ENCODE measurements at places on chromosomes 4 and X.

DNA sequence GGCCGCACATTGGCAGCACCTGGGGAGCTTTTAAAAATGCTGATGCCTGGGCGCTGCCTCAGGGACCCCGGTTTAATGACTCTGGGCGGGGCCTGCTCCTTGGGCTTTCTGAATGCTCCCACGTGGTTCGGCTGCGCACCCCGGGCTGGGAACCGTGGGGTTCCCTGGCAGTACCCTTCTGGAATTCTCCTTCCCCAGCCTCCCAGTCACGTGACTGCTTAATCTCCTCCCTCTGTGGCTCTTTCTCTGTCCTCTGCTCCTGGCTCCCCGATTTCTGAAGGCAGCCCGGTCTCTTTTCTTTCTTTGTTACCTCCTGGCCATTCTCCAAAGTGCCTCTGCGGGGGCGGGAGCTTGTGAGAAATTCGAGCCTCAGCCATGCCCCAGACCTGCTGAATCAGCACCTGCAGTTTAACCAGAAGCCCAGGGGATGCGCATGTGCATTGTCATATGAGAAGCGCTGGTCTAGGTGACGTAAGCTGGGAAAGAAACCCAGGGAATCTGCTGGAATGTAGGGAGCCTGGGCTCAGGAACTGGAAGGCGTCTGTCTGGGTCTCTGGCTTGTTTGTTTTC lies 16.6 kb downstream of the CLCN4 start:
- no peak for DNase-seq

DNA sequence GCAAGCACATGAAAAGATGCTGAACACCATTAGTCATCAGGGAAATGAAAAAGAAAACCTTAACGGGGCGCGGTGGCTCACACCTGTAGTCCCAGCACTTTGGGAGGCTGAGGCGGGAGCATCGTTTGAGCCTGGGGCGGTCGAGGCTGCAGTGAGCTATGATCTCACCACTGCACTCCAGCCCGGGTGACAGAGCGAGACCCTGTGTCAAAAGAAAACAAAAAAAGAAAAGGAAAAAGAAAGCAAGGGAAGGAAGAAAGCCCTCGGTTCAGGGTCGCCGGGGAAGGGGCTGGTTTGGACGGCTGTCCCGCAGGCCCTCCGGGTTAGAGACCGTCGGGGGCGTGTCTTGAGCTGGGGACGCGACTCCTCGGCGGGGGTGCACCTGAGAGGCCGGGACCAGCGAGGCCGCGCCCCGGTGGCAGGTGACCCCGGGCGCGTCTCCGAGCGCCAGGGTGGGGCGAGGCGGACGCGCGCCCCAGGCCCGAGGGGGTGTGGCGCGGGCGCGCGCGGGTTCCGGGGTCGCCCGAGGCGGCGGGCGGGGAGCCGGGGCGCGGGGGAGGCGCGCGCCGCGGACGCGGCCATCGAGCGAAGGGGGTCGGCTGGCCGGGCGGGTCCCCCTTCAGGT lies 478 bp upstream of the PLXNA3 start:
- DNase-seq = no peak

DNA sequence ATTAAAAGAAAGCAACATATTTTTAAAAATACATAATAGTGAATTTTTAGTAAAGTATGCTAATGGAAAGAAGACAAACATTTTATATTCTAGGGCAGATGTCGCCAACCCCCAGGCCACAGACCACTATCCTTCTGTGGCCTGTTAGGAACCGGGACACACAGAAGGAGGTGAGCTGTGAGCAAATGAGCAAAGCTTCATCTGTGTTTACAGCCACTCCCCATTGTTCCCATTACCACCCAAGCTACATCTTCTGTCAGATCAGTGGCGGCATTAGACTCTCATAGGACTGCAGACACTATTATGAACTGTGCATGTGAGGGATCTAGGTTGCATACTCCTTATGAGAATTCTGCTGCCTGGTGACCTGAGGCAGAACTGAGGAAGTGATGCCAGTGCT lies 37.0 kb upstream of the FAT4 start:
- DNase-seq = no peak

- DNase-seq = no peak
These were observed 12.9 kb upstream of the ADH4 start for GRCh38 chr4:99156992-99157391.

- no peak for DNase-seq
These were observed 165.1 kb upstream of the POF1B start for GRCh38 chrX:85544609-85545008.

- DNase-seq = no peak
These were observed 13.3 kb upstream of the UBA6 start for GRCh38 chr4:67714248-67714583.

DNA sequence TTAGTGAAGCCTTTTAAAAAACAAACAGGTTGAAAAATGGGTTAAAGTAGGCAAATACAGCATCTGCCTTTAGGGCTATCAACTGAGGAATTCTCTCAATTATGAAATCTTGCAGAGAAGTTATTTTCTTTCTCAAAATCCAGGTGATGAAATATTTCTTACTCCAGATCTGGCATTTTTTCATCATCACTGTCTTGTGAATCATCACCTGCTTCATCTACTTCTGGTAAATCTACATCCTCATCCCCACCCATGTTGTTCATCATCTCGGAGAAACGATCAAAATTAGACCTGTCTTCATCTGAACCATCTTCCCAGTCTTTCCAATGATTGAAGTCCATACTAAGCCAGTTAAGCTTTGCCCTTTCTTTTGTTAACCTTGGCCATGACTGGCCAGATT lies 33.3 kb upstream of the HPF1 start:
- no peak for DNase-seq

DNA sequence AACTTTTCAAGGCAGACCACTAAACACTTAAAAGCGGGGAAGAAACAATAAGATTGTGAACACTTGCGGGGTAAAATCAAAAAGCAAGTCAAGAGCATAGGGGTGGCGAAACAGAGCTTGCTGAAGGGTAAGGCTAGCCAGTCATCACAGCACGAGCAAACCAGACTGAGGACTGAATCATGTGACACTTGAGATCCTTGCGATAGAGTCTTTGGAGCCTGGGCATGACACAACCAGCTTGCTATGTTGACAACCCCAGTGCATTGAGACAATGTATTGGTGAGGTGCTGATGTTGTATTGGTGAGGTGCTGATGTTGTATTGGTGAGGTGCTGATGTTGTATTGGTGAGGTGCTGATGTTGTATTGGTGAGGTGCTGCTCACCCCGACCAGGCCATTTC lies 72.3 kb downstream of the SLIT2 start:
- no peak for DNase-seq

DNA sequence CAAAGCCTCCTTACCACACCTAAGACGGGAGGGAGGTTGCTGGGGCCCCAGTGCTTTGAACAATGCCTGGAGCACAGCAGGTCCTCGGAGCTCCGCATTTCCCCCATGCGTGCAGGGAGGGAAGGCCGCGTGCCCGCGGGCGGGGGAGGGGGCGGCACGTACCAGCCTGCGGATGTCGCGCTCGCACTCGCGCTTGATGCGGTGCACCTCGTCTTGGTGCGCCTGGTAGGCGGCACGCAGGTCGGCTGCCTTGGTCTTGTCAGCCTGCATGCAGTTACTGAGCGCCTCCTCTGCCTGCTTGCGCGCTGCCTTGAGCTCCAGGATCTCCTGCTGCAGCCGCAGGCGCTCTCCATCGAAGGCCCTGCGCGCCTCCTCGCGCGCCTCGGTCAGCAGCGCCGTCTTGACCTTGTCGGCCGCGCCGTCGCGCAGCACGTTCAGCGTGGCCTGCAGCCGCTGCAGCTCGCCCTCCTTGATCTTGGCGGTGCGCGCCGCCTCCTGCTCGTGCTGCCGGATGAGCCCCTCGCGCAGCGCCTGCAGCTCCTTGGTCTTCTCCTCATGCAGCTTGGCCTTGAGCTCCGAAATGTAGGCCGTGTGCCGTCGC lies 87.2 kb upstream of the C4orf50 start:
- no peak for DNase-seq

DNA sequence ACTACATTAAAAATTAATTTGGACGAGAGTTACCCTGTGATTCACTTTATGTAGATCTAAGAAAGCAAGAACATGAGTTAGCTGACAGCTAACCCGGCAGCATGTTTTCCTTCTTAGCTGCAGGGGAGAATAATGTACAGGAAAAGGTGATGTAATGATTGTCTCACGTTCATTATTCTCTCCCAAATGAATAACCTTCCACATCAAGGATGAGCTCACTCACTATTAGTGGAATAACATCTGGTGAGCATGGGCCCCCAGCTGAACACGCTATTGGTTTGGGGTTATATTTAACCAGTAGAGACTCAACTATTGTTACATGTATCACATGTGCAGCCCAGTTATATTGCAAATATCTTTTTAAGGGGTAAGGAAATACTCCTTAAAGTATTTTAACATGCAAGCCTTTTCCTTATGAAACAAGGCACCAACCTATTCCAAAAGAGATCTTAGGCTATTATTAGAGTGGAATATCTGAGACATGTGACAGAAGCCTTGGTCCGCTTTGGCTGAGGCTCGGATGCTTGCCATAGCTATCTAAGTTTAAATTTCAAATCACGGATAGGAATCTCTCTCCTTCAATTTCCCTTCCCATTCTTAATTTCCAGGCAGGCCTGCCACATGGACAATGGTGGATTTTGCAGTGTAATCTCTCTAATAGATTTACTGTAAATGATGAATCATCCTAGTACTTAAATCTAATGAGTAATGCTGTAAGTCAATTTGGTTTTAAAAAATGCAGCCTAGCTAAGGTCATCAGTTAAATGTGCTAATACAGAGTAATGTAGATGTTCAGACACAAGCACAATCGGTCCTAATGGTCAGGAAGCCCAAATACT lies 99.0 kb upstream of the OTUD4 start:
- DNase-seq = no peak

DNA sequence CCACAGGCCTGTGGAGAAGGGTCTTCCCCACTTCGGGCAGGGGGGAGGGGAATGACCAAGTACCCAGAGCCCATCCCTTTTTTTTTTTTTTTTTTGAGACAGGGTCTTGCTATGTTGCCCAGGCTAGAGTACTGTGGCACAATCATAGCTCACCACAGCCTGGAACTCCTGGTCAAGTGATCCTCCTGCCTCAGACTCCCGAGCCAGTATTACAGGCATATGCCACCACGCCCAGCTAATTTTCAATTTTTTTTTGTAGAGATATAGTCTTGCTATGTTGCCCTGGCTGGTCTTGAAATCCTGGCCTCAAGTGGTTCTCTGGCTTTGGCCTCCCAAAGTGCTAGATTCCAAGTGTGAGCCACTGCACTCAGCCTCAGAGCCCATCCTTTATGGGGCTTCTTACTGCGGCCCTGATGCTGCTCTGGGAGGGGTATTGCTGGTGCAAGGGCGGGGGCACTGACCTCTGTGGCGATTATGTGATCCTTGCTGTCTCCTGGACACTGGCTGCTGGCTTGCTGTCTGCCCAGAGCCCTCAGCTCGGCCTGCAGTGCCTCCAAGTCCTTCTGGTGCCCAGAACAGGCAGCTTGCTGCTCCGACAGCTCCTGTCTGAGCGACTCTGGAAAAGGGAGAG lies 32.9 kb downstream of the MED28 start:
- DNase-seq = no peak

DNA sequence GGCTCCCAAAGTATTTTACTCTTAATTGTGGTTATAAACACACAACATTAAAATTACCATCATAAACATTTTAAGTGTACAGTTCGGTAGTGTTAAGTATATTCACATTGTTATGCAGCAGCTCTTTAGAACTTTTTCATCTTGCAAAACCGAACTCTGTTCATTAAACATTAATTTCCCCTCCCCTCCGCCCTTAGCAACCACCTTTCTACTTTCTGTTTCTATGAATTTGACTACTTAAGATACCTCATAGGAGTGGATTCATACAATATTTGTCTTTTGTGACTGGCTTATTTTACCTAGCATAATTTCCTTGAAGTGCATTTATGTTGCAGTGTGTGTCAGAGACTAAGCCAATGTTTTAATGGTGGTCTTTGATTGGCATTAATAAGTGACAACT lies 32.6 kb downstream of the IL13RA1 start:
- no peak for DNase-seq

DNA sequence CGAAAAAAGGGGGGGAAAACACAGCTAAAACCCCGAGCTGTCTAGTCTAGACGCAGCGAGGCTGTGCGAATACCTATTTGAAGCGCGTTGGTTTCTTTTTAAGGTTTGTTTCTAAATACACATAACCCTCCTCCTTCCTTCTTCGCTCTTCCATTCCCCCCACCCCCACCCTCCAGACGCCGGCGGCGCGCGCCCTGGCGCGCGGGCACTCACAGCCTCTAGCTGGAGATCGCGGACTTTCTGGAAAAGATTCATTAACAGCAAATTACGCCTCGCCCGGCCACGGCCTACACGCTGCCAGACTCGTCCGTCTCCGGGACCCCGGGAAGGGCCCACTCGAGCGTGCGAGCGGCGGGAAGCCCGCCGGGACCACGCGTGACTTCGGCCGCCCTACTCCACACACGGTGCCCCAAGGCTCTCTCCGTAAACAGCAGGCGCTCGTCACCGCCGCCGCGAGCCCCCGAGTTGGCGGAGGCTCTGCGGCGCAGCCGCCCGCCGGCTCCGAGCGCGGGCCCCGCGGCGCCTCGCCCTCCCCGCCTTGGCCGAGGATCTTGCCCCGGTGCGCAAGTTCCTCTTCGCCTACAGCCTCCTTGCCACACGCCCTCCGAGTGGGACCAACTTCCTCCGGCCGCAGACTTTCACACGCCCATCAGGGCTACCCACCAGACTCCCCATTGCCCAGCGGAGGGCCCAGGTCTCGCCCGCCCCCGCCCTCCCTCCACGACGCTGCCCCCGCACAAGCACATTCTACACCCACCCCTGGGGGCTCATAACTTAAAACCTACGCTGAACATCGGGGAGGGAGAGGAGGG lies 2.0 kb downstream of the BCOR start:
- DNase-seq = no peak

- no peak for DNase-seq
These were observed 1.3 kb downstream of the FAM149A start for GRCh38 chr4:186105647-186106321.

DNA sequence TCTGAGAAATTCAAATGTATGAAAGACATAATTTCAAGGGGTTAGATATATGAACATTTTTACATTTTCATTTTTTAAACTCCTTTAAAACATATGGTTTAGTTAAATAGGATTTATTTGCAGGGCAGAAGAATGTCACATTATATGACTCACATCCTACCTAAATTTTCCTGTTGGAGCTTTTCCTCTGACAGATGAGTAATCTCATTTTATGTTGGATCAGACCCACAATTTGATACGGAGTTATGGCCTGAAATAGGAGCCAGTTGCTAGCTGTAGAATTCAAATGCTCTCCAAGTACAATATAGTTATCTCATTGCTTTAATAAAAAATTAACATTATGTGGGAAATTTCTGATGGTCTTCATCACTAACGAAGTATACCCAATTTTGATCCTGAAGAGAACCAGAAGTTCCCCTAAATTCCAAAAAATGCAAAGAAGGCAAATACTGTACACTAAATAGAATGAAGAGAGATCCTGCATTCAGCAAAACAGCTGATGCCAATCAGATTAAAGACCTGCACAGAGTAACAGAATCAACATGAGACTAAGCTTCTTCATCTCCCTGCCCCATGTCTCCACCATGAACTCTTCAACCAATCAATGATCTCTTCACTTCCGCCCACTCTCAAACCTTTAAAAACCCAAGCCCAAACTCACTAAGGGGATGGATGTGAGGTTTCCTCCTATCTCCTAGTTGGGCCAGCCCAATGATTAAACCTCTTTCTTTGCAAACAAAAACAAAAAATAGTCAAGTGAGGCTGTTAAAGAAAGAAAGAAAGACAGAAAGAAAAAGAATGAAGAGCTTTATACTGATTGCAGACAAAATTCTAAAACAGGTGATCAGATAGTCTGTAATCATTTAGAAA lies 10.9 kb upstream of the EXOSC9 start:
- DNase-seq = no peak

Measured in stimulated activated CD4-positive, alpha-beta T cell treated with anti-CD3 and anti-CD28 coated beads, Interleukin-1b, Interleukin-23, amount 100 ng/mL, for 1 hour (primary cell).